ENCODE measurements at places on chromosomes 3 and 15. TPM values are rescaled to one million over a fixed set of nuclear protein-coding genes. Genes with fewer than 3 reads are reported as not detected.

DNA sequence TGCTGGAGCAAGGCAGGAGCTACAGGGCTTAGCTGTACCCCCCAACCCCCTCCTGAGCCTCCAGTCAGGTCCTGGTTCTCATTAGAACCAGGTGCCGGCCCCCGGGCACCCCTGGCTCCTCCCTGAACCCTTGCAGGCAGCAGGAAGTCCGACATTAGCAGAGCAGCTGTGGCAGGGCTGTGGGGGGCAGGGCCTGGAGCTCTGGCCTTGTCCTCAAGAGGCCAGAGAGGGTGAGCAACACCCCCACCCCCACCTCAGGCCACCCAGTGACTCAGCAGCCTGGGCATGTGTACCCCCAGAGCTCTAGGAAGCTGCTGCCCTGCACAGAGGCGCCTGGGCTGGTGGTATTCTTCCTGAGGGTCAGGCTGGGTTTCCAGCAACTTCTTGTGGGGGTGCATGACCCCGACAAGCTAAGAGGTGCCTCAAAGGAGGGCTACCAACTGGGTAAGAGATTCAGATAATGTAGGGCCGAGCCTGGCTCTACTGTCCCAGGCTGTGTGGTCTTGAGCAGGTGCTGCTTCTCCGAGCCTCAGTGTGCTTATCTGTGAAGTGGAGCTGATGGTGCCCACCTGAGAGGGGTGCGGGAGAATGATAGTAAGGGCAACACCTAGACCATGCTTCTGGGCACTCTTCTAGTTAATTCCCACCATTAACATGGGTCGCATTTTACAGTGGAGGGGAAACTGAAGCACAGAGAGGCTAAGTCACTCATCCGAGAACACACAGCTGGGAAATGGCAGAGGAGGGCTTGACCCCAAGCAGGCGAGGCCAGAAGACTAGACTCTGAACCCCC lies 16.0 kb downstream of the H1-8 start:
- peak; percentile 84 for DNase-seq

GCSAM gene
- not detected for total RNA-seq

DNA sequence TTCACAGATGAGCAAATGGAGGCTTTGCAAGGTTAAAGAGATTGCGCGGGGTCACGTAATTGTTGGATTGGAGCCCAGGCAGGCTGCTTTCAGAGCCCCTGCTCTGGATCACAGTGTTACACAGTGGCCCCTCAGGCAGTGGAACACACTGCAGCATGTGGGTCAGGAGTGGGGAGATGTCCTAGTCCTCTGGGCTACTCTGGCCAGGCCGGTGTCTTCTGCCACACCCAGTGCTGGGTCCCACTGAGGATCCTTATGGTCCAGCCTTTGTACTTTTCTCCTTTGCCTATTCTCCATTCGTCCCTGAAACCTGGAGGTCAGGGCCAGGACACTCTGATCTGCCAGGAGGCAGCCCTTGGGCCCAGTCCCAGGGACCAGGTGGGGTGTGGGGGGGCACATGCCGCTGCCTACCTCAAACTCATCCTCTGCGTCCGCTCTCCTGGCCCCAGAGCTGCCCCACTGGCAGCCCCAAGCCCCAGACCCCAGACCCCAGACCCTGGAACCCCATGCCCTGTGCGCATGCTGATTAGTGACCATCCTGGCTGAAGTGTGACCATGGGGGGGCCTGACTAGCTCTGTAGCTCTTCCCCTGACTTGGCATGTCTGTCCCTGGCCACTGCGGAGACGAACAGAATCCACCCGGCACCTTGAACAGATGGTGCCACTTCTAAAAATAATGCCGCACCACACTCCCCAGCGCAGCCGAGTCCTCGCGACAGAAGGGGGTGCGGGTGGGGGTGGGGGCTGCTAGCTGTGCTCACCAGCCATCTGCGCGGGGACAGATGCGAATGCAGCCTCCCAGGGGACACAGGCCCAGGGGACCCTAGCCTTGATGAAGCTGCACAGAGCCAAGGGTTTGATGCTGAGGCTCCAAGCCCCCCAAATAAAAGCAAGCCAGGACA lies 41.6 kb downstream of the ATP2B2 start:
- no peak for DNase-seq

- DNase-seq, result no peak
These were observed 12.4 kb downstream of the NKTR start for GRCh38 chr3:42612928-42613327.

DNA sequence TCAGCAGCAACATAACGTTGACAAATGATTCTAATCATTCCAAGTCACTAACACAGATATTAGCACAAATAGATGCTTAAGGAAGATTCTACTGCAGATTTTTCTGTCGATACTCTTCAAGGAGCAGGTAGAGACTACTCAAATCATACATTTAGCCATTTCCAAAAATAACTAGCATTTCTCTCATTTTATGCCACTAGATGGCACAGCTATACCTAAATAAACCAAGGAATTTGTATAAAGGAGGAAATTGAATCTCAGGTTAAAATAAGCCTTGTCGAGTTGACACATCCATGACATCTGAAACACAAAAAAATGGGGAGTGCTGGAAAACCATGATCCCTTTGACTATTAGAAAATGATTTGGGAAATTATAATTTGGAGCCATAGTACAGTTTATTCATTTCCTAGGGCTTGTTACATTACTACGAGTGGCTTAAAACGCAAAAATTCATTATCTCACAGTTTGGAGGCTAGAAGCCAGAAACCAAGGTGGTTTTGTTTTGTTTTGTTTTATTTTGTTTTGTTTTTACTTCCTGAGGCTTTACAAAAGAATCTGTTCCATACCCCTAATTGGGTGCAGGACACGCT lies 59.5 kb upstream of the STRIT1 start:
- peak; percentile 56 for DNase-seq

CCDC13 gene
- total RNA-seq, result not detected

FBXO40 gene
- 0.05 TPM for total RNA-seq

DNA sequence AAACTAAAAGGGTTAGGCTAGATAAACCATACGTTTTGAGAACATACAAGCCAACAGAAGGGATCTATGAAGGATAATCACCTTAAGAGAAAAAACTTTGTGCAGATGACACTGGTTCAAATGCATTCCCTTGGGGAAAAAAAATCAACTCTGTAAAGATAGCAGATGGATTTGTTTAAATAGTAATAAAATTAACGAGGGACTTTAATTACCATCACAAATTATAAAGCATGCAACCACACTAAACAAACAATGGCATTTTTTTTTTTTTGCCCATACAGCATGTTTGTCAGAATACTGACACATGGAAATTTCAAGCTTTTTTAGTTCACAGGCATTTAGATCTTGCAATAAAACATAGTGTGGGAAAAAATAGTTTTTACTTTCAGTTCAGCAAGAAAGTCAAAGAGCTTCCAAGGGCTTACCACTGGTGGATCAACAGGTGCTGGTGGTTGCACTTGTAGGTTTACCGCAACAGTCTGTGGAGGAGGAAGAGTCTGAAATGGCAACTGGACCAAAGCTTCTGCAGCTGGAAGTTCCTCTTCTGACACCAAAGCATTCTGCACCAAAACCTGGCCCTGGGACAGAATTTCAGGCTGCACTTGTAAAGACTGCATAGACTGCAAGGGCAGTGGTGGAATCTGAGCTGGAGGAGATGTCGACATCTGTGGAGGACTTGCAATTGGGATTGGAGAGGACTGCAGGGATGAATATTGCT lies 53.1 kb downstream of the PHC3 start:
- no peak for DNase-seq

DNA sequence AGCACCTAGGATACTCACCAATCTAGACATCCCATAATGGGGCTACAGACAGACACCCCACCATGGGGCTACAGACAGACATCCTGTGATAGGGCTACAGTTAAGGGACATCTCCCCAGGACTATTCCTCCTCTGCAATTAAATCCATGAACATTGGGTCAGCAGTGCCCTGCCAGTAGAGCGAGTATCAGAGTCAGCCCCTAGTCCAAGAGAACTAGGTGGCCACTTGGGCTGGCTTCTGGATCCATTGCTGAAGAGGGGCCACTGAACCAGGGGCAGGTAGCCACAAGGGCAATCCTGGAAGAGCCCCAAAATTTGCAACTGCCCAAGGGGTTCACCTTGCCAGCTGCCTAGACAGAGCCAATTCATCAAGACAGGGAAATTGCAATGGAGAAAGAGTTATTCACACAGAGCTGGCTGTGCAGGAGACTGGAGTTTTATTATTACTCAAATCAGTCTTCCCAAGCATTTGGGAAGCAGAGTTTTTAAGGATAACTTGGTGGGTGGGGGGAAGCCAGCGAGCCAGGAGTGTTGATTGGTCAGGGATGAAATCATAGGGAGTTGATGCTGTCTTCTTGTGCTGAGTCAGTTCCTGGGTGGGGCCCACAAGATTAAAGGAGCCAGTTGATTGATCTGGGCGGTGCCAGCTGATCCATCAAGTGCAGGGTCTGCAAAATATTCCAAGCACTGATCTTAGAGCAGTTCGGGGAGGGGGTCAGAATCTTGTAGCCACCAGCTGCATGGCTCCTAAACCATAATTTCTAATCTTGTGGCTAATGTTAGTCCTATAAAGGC lies 170.2 kb upstream of the SMAD3 start:
- peak; percentile 44 for DNase-seq

GRCh38 chr3:107366766-107367165 lies 10.5 kb upstream of the CCDC54 start:
- DNase-seq, result peak; percentile 76

GRCh38 chr3:108329947-108330346 lies 33.6 kb downstream of the HHLA2 start:
- DNase-seq, result no peak

CAV3 gene
- not detected for total RNA-seq

DNASE1L3 gene
- not detected for total RNA-seq

DNA sequence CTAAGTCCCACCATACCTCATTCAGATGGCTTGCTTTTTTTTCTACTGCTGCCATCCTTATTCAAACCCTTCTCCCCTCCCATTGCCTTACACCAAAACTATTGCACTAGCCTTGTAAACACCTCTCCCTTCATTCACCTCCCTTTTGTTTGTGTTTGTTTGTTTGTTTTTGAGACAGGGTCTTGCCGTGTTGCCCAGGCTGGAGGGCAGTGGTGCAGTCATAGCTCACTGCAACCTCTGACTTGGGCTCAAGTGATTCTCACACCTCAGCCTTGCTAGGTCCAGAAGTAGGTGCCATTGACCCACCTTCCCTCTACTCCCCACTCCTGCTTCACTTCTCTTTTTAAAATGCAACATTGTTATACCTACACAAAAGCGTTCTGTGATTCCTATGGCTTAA lies 3.0 kb upstream of the STAG1 start:
- DNase-seq, result no peak

DNA sequence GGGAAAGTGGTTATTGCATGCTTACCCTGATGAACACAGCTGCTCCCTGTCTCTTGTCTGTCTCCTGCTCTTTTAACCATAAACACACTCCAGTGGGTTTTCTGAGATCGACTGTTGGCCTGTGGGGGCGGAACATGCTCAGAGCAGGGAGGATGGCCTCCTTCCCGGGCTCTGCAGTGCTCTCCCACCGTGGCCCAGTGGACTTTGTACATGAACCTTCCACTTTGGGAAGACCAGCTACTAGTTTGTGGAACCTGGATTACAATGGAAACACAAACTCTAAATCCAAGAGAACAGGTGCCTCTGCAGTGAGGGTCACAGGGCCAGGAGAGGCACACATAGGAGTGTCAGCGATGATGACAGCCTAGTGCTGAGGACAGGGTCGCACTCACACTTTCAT lies 56.5 kb downstream of the KLF13 start:
- no peak for DNase-seq

STRIT1 gene
- not detected for total RNA-seq

DNA sequence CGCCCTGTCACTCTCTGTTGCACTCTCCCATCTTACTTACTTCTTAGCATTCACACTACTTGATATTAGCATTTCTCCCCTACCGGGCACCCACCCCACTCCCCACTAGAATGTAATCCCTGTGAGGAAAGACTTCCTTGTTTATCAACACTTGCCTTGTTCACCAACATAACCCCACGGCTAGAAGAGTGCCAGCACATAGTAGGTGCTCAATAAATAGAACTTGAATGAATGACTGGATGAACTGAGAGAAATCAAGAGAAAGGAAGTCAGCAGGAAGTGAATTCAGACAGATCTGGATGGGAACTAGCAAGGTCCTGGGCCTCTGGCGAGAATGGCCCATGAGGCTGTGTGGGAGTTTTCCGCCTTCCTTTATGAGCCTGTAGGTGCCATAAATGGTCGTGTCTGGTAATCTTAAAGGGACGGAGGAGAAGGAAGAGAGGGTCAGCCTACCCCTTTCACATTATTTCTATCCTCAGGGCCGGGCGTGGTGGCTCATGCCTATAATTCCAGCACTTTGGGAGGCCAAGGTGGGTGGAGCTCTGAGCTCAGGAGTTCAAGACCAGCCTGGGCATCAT lies 42.4 kb upstream of the HERC1 start:
- DNase-seq, result no peak

DNA sequence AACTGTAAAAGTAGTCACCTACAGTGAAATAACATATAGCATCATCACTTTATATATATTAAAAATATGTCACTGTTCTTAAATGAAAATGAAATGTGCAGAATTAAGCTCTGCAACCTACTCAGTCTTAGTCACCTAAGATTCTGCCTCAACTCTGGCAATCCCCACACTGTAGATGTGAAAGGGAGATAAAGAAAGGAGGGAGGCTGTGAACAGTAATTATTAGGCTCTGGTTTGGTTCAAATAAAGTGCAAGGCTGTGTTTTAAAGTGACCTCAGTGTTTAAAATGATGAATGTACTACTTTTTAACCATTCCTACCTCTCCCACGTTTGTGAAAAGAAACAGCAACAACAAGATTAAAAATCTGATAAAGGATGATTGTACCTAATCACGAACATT lies 72.2 kb downstream of the ATP8B4 start:
- no peak for DNase-seq

GRCh38 chr3:67641451-67641850 lies 13.0 kb downstream of the SUCLG2 start:
- no peak for DNase-seq

DNA sequence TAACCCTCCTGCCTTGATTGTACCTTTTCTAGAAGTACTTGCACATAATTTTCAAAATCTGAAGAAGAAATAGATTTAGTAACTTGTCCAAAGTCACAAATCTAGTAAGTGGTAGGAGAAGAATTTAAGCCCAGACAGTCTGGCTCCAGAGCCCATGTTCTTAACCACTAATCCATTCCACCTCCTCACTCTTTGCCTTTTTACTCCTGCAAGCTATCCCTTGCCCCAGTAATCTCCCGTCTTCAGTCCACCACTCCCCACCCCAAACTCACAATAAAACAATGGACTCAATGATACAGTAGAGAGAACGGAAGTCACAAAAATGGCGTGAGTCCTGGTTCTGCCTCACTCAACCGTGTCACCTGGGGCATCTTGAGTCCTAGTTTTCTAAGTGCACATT lies 48.7 kb downstream of the SETMAR start:
- DNase-seq, result no peak

DNA sequence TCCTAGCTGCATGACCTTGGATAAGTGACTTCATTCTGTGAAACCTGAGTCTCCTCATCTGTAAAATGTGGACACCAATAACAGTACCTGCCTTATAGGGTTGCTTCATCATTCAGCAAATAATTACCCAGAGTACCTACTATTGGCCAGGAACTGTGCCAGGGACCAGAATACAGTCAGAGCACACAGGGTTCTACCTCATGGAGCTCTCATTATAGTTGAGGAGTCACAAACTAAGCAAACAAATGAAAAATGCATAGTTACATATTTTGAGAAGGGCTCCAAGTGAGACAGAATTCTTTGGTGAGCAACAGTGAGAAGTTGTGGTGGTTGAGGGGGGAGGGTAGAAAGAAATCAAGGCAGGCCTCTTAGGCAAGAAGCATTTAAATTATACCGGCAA lies 308.6 kb upstream of the WNT5A start:
- no peak for DNase-seq

GRCh38 chr3:58737644-58738043 lies 71.1 kb upstream of the FAM3D start:
- DNase-seq, result no peak

GNAT1 gene
- total RNA-seq, result not detected

TIGIT gene
- 0.20 TPM for total RNA-seq

ATP13A4 gene
- not detected for total RNA-seq
